ENCODE measurements at places on chromosomes 1 and 21.

DNA sequence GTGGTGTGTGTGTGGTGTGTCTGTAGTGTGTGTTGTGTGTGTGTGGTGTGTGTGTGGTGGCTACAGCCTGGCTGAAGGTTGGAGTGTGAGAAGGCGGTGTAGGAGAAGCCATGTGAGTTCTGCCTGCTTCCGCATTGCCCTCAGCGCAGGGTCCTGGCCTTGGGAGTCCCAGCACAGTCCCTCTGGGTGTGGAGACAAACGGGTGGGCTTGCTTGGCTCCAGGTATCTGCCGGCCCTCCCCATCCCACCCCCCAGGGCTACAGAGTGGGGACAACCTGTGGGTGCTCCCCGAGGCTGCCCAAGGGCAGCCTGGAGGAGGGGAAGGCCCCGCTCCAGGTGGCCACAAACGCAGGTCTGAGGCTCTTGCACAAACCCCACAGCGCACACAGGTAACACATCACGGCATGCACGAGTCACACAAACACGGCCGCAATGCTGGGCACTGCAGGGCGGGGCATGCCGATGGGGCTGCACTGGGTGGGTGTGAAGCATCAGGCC is 31.7 kb upstream of the ADARB1 start:
- DNase-seq = no peak

- no peak for DNase-seq
Observed at GRCh38 chr21:21828130-21828529, 829.9 kb downstream of the NCAM2 start.

DNA sequence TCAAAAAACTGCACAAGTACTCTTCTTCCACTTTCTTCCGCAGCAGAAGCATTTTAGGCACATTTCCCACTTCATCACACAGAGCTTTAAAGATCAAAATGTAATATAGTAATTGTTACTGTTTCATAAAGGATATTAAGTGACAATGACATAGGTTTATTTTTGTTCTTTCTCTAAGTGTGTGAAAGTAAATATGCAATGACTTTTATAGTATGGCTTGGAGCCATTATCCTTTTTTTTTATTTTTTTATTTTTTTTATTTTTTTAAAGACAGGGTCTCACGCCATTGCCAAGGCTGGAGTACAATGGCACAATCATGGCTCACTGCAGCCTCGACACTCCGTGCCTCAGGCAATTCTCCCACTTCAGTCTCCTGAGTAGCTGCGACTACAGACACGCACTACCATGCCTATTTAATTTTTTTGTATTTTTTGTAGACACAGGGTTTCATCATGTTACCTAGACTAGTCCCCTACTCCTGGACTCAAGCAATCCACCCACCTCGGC is 7.0 kb downstream of the TRIM33 start:
- DNase-seq = no peak

GRCh38 chr1:68180441-68181164 is 51.7 kb downstream of the WLS start:
- no peak for DNase-seq

- no peak for DNase-seq
Observed at GRCh38 chr21:39924577-39925308, 57.5 kb downstream of the PCP4 start.

DNA sequence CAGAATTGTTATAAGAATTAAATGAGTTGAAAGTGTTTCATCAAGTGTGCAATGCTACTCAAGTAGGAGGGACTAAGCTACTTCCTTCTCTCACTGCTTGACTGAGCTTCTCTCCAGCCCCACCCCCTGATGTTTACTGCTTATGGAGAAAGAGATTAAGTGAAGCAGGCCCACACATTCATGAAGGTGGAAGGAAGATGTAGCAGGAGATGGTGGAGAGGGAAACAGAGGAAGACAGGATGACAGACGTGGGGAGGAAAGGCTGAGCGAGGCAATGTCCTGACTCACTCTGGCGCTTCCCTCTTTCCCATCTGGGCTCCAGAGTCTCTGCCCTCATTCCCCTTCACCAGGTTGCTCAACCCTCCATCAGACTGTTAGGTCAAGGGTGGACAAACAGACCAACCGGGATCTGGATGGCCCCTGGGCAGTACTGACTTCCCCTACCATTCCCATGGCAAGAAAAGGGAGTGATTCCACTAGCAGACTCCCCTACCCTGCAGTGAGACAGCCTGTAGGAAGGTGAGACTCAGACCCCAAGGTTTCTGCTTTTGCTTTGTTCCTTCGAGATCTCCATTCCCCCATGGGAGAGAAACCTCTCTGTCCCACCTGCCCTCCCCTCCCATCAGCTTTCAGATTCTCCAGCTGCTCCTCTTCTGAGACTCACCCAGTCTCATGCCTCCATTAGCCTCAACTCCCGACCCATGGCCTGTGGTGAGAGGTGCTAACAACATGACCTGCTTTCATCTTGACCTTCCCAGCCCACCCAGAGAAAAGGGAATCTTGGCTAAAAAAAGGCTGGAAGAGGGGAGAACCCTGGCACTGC is 3.1 kb upstream of the ARHGEF2 start:
- no peak for DNase-seq

- no peak for DNase-seq
Observed at GRCh38 chr1:158830904-158831507, at the start of gene MNDA. Gene MNDA (plus strand): TSS chr1:158831351. CDS start chr1:158842154, 10,803 bp downstream.

DNA sequence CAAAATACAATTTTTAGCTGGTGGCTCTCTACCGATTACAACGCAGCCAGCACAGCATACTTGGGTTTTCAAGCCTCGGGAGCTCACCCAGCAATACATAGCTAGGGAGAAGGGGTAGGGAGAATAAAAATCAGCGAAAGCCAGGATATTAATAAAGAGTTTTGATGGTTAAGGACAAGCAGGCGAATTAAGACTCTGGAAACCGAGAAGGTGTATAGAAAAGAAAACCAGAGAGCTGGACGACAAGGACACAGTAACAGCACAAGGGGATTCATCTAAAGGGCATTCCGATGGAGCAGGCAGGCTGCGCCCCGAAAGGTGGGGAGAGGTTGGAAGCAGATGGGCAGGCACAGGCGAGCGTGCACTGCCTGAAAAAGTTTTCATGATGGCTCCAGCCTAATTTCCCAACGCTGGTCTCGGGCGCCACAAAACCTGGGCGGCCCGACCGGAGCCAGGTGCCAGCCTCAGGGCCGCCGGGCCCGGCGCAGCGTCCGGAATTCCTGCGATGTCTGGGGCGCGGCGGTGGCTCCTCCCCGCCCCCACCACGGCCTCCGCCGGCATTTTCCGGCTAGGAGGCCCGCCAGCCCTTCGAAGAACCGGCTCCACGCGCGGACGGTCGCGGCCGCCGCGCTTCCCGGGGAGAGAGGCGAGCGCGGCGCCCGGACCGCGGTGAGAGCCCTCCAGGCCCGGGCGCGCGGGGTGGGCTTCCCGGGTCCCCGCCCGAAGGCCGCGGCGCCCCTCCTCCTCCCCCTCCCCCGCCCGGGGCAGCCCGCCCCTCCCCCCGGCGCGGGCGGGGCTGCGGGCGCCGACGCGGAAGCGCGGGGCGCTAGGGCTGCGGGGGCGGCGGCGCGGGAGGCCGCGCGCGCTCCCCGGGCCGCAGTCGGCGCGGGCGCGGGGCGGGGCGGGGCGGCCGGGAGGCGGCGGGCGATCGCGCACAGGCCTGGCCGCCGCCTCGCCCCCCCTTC is 774 bp upstream of the DYRK1A start:
- no peak for DNase-seq

DNA sequence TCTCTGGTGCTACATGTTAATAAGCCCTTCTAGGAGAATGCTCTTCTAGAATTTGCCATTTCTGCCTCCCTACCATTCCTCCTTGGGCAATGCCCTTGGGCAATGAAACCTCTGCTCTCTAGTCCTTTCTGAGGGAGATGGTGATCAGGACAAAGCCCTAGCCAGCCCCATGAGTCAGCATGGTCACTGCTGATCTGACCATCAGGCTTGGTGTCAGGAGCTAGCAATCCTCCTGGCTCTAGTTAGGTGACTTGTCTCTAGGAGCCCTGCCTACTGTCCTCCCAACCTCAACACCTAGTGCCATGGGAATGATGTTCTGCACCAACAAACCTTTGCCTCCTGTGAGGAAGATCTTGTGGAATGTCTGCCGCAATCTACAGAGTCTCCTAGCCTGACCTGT is 89.8 kb downstream of the NMNAT2 start:
- DNase-seq = no peak

DNA sequence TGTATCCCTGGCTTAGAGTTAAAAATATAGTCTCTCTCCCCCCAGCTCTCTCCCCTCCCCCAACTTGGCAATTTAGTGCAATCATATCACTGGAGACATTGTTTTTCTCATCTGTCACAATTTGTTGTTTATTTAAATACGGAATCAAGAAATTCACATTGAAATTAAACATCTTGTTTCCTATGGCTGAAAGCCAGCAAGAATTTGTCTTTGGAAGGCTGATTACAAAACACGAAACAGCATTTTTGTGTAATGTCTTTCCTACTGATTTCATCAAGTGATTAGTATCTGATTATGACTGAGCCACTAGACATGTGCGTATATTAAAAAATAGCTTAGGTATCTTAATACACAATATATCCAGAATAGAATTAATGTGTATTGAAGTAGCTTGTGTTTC is 119.7 kb downstream of the LYPLAL1 start:
- no peak for DNase-seq

DNA sequence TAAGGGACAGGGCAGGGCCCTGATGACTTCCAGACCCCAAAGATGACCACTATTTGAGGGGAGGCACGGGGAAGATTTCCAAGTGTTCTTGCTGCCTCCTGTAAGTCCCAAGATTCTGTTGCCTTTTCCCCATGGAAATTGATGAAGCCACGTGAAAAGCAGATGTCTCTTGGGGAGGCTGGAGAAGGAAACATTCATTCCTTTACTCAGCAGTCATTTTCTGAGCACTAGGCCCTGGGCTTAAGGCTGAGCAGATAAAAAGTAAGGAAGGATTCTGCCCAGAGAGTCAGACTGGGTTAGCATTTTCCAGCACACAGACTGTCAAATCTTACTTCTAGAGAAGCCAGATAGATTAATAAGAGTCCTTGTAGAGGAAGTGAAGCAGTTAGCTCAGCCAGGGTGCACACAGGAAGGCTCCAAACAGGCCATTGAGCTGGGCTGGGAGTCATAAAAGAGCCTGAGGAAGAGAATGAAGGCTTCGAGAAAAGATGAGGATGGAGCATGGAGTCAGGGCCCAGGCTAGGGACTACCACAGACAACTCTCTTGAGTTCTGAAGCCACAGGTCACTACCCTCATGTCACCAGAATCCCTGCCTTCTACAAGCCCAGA is 10.1 kb downstream of the EXTL1 start:
- DNase-seq = no peak

DNA sequence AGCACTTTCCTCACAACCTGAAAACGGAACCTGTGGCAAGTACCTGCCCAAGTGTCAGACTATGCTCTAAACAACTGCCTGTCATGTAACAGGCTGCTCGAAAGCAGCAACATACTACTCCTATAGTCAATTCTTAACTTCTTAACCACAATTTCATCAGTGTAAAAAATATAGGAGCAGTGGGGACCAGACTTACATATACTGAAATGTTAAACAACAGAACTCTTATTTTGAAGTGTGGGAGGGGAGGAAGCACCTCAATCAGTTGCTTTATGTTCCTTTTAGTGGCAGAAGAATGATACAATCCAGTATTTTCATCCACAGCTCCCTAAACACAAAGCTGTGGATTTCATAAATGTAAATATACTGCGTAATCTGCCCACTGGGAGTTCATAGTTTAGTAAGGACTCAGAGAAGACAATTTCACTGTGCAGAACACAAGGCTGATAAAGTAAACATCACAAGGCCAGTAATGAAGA is 44.2 kb downstream of the WLS start:
- DNase-seq = no peak

- no peak for DNase-seq
Observed at GRCh38 chr1:196131691-196132090, 476.5 kb downstream of the KCNT2 start.

DNA sequence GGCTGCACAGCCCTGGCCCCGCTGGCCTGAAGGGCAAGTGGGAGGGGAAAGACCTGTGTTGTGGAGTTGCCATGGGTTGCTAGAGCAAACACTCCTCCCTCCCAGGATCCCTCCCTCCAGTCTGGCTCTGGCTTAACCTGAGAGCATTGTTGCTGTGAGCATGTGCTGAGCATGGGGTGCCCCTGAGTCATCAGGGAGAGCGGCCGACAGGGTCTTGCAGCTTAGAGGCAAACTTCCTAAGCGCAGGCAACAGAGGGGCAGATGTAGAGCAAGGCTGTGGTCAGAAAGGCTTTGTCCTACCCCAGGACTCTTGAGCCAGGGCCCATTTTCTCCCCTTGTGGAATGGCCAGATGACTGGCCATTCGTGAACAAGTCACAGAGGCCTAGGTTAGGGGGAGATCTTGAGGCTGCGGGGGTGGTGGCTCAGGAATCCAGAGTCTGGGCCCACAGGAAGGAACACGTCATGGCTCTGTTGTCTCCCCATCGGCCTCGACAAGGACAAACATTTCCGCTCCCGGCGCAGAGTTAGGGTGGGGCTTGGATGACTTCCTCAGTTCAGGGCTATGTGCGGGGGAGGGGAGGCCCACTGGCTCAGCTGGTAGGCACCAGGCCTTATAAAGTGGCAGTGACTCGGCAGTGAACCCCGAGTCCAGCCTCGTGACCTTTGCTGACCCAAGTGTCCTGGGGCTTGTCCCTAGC is 362 bp upstream of the DYNLT4 start:
- DNase-seq = no peak

- DNase-seq = no peak
Observed at GRCh38 chr1:27862004-27862403, 10.3 kb upstream of the THEMIS2 start.

DNA sequence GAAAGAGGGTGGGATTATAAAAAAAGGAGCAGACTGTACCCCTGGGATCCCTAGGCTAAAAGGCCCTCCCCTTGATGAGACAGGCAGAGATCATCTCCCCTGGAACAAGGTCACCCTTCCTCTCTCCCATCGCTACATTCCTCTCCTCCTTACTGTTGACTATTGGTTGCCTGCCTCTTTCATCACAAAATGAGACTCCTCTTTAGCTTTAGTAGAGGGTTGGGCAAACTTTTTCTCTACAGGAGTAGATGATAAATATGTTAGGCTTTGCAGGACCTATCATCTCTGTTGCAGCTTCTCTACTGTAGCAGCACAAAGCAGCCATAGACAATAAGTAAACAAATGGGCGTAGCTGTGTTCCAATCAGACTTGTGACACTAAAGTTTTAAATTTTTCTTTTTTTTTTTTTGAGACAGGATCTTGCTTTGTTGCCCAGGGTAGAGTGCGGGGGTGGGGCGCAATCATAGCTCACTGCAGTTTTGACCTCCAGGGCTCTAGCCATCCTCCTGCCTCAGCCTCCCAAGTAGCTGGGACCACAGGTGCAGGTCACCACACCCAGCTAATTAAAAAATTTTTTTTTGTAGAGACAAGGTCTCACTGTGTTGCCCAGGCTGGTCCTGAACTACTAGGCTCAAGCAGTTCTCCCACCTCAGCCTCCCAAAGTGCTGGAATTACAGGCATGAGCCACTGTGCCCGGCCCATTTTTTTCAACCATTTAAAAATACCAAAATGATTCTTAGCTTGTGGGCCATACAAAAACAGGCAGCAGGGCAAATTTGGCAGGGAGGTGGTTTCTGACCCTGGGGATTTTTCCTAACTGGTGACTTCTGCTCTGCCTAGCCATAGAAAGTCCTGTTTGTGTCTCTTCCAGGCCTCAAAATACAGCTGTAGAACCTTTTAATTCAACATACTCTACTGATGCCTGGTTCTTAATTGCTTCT is 15.1 kb downstream of the MCL1 start:
- no peak for DNase-seq

Measured in SK-N-MC (cell line).